ENCODE measurements at places on chromosomes 12 and 14.

DNA sequence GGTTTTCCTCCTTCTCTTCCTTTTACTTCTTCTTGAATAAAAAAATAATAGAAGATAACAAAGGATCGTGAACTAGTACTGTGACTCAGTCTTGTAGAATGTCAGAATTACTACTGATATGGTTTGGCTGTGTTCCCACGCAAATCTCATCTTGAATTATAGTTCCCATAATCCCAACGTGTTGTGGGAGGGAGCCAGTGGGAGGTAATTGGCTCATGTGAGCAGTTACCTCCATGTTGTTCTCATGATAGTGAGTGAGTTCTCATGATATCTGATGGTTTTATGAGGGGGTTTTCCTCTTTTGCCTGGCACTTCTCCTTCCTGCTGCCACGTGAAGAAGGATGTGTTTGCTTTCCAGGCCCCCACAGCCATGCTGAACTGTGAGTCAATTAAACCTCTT, 549.6 kb downstream of the DIO2 start:
- no peak for DNase-seq

DNA sequence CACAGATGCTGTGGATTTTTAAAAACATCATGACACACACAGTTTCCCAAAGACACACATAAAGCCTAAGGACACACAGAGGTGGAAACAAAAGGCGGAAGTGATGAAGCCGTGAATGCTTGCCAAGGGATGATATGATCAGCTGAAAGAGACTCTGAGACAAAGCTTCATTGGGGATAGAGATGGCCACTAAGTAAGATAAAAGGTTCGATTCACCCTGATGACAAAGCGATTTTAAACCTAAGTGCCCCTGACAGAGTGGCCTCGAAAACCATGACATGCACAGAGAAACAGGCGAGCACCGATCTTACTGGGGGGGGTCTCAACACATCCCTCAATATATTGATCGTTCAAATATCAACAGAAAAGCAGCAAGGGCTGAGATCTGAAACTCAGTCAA, 20.3 kb upstream of the EIF5 start:
- DNase-seq = peak; percentile 84

GRCh38 chr12:121026274-121027045, 10.2 kb upstream of the C12orf43 start:
- DNase-seq = no peak

- no peak for DNase-seq
These were observed 1.0 kb downstream of the KLHL33 start for GRCh38 chr14:20434701-20435581.

DNA sequence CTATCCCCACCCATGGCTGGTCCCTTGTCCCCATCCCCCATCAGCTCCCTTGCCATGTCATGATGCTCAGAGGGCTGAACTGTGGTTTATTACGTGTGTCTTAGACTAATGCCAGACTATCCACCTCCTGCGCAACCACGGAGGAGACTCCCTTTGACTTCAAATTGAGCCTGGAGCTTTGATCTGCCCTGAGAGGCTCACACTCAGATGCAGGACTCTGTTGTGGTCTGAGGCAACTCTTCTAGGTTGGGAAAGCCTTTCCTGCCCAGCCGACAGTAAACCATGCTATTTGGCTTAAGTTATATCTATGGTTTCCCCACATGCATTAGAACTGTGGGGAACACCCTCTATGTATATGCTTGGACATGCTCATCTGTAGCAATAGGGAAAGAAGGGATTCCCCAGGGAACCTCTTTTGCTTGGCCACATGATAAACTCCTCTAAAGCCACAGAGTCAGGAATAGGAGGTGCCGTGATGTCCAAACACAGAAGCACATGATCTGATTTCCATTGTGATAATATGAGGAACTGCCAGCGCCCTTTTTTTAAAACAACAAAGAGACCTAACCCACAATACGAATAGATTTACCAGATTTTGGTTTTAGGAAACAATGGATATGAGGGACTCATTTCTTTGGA, 11.1 kb upstream of the LGALS3 start:
- DNase-seq = peak; percentile 72

GRCh38 chr12:53053218-53054111, 3.6 kb downstream of the TNS2 start:
- peak; percentile 54 for DNase-seq

DNA sequence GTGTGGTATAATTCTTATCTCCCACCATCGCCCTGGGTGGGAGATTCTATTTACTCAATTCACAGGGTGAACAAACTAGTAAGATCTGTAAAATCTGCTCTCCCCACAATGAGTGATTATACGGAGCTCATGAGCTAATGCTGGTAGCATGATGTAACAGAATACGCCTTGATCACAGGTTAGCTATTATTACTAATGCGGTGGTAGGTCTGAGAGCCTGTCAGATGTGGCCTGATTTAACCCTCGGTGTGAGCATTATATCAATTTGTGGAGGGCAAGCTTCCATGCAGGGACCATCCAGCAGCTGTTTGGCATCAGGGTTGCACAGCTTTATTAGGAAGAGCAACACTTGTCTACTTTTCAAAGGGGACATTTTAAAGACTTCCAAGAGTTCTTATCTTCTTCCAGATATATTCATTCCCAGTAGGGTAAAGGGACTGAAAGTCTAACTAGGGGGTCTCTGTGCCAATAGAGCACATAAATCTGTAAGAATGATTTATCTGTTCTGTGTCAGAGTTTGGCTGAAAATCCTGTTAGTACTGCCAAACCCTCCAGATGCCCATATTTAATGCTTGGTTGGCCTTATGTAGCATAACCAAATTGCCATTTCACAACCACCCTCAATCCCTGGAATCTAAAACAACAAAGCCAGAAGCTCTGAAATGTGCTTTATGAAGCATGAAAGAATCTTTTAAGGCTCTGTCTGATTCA, 18.7 kb downstream of the TSHR start:
- no peak for DNase-seq

DNA sequence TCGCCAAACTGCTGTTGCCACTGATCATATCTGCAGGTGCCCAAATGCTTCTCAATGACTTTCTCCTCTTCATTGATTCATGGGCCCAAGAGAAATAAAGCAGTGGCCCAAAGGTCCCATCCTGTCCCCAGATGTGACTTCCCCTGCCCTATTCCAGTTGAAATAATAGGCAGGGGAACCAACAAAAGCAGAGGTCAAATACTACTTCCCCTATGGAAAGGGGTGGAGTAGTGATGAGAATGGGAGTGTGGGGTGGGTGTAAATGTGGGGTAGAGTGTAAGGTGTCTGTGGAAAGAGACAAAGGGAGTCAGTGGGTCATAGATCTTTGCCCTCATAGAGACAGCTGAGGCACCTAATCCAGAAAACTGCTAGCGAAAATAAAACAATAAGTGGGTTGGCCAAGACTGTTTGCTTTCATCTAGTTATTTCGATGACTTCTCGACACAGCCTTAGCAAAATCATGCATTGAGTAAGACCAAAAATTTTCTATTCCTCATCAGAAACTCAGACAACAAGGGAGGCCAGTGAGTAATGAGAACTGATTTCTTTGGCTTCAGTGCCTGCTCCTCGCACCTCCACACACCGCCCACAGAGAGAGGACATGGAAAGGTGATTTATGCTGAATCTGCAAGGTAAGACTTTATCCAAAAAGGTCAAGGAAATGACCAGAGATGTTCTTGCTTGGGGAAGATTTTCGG, 10.9 kb upstream of the IL22 start:
- DNase-seq = no peak

- peak; percentile 56 for DNase-seq
These were observed 367 bp upstream of the FRS2 start for GRCh38 chr12:69469854-69470188.

- peak; percentile 66 for DNase-seq
These were observed 1.2 kb upstream of the WSB2 start for GRCh38 chr12:118061873-118062843.

DNA sequence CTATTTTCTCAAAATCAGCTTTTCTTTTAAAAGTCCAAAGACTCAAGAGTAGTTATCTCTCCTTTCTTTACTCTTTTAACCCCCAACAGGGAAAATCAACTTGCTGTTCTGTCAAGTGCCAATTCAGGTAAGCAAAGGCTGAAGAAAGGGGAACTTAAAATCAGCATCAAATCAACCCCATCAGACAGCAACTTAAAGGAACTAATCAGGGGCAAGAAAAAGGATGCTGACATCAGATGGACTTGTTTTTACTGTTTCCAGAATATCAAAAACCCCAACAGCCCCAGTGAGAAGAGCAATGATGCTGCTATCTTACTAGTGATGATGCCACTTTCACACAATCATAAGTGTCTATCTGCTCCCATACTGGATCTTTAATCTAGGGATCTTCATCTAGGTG, 3.4 kb downstream of the BAZ2A start:
- DNase-seq = no peak

DNA sequence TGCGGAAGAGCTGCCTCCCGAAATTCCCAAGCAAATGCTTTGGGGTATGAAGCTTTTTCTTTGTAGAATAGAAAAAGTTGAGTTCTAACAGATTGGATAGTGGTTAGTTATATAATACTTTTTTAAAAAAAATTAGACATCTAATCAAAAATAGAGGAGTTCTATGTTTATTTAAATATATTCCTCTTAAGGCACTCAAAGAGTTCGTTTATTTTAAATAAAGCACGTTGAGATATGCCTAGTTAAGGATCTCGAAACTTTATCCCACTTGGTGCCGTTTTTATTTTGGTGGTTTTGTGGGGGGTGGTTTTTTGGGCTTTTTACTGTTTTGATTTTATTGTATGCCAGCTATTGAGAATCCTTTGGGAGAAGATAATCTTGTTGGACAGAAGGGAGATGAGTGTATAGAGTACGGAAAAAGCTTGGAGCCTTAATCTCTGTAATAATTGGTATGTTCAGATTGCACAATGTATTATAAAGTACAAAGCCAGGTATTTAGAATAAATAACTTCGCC, 10.7 kb upstream of the SNAPC1 start:
- DNase-seq = no peak

DNA sequence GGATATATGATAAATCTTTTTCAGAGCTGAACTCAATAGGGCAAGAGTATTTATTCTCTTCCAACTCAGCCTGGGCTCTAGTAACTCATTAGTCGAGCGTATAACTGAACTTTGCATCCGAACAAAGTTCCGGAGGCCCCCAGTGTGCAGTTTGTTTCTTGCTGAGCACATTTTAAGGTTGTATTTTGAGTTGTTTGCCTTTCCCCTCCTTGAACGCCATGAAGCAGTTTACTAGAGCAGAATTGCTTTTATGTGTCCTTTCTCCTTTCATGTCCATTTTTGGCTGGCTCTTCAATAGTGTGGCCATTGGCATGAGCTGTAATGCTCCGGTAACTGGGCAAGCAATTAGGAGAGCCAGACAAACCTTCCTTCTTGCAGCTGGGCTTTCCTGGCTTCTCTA, 105.3 kb downstream of the WIF1 start:
- DNase-seq = no peak

GRCh38 chr12:116200812-116201211, 76.7 kb downstream of the MED13L start:
- DNase-seq = peak; percentile 77

DNA sequence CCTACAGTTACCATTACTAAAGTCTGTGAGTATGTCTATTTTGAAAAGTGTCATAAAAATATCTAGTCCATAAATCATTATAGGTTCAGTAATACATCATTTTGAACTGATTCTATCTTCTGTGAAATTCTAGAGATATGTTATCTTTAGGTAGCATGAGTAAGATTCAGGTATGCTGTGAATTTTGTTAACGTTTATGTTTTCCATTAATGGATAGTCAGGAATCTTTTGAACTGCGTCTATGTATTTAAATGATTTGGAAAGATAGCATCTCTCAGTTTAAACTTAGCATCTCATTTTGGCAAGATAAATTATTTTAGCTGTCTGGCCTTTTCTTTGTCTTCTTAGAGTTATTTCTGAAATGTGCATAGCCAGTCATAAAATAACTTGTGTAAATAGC, 8.3 kb downstream of the ALG10B start:
- no peak for DNase-seq

- DNase-seq = no peak
These were observed 14.9 kb upstream of the NFKBIA start for GRCh38 chr14:35419429-35419841.

DNA sequence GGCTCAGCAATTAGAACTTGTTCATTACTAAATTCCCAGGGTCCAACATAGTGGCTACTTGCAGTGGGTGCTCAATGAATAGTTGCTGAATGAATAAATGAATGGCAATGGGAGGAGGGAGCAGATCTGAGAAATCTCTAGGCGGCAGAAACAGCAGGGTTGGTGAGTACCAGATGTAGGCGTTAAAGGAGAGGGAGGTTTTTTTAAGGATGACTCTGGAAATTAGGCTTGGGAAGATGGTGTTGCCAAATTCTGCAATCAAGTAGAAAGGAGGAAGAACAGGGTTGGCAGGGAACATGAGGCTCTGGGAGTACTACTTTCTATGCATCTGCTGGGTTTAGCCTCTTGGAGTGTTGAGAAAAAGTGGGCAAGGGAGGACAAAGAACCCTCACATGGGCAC, 207.1 kb downstream of the APAF1 start:
- DNase-seq = no peak

GRCh38 chr12:47818467-47819137, 1.1 kb downstream of the HDAC7 start:
- DNase-seq = peak; percentile 55

DNA sequence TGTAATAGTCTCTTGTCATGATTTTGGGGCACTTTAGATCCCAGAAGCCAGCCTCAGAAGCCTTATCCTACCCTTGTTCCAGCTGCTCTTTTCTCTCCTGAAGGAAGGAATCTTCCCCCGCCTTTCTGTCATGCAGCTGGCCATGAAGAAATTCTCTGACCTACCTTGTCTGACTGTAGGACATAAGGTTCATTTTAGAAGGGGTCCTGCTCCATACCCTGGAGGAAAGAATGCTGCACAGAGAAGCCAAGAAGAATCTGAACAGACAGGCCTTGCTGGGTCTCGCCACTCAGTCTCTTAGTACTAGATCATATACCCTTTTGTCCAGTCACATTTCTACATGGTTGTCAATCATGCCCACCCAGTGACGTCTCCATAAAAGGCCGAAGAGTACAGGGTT, 6.2 kb upstream of the TMCC3 start:
- no peak for DNase-seq

- DNase-seq = peak; percentile 71
These were observed 98.1 kb downstream of the DDHD1 start for GRCh38 chr14:53055003-53055402.

DNA sequence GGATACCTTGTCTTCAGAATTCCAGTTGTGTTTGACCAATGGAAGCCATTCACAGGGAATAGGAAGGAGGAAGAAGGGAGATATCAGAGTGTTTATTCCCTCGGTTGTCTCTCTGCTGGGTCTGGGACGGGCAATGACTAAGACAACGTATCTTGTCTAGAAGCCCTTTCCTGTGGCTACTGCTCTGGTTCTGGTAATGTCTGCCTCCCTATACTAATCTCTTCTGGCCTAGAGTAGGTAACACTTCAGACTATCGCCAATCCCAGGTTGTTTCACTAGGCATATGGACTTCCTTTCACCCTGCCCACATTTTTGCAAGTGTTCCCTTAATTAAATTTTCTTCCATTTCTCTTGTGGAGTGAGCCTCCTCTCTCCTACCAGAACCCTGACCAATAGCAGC, 687.7 kb upstream of the TBX3 start:
- DNase-seq = no peak

DNA sequence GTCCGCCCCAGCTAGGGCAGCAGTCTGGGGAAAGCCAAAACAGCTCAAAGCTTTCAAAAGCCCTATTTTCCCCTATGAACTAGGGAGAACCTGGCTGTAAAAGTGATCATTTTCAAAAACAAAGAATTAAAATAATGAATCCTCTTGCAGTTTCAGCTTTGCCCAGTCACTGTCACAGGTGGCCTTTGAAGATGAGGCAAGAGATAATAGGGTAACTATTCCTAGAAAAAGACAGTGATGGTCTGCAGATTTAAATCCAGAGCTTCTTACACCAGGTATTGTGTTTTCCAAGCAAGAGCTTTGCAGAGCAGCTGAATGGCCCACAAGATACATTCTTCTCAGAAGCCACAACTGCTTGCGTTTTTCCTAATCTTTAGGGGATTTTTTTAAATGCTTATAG, 80.2 kb upstream of the NUDT4 start:
- DNase-seq = no peak

Data from hematopoietic multipotent progenitor cell treated with erythropoietin and hydrocortisone succinate and interleukin-3 and kit ligand, for 8 days (in vitro differentiated cells).